Camera-type eye (tissue), 1 donor: ENCODE measurements at places on chromosomes 6 and 20. TPM values are rescaled to one million over a fixed set of nuclear protein-coding genes. Genes with fewer than 3 reads are reported as not detected.

Gene SYNCRIP
- total RNA-seq: 115 TPM

Gene WFDC6
- not detected for total RNA-seq

Gene KHDC1L
- 1.0 TPM for total RNA-seq

Gene TNFAIP3
- total RNA-seq: 24.8 TPM

Gene TFAP2D
- total RNA-seq: 1.3 TPM

Gene PXMP4
- total RNA-seq: 14.6 TPM

Gene PDYN
- not detected for total RNA-seq
